ENCODE measurements at places on chromosomes 13 and 19.

DNA sequence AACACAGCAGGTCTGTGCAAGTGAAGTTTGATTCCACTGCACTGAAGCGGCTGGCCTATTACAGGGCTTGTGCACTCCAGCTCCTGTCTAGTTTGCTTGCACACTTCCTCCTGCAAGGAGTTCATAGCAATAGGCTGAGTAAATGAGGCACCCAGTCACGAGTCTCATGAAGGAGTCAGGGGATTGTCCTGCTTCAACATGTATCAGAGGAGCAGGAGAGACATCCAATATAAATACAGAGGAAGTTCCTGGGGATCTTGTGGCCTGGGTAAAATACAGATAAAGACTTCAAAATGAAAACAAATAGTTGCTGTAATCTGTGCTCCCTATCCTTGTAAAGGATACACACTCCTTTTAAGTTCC lies 259.9 kb downstream of the SLITRK1 start:
- DNase-seq = no peak

DNA sequence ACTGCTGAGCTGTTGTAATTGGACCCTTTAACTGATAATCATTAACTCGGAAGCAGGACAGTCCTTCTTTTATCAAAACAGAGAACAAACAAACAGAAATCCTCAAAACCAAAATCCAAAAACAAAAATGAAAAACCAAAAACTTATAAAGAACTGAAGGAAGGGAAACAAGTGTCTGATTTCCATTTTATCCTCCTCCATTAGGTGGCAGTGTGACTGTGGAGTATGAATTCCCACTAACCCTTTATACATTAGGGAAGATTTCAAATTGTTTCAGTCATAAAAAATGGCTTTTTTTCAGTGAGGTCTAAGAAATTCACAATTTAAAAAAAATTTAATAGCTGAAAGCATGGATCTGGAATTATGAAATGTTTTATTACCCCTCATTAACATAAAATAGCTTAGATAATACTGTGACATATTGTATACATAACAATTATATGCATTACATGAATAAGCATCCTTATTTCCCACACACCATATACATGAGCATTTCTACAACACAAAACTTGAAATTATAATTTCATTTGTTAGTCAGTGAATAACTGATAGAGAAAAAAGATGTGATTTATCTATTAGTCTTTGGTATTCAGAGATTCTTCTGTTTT lies 1074.3 kb upstream of the PCDH9 start:
- DNase-seq = no peak

DNA sequence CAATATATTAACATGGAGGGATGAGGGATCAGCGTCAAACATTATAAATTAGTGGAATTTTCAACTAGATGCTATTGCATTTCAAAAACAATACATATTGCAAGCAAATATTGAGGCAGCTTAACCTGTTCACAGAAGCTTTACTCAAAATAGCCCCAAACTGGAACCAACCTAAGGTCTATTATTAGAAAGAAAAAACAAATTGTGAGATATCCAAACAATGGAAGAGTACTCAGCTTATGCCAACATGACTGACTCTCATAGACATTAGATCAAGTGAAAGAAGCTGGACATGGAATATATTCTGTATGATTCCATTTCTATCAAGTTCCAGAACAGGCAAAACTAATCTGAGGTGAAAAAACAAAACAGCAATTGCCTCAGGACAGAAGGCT lies 27.6 kb upstream of the NEK3 start:
- no peak for DNase-seq

GRCh38 chr13:96540670-96541069 lies 450.8 kb downstream of the HS6ST3 start:
- DNase-seq = no peak

DNA sequence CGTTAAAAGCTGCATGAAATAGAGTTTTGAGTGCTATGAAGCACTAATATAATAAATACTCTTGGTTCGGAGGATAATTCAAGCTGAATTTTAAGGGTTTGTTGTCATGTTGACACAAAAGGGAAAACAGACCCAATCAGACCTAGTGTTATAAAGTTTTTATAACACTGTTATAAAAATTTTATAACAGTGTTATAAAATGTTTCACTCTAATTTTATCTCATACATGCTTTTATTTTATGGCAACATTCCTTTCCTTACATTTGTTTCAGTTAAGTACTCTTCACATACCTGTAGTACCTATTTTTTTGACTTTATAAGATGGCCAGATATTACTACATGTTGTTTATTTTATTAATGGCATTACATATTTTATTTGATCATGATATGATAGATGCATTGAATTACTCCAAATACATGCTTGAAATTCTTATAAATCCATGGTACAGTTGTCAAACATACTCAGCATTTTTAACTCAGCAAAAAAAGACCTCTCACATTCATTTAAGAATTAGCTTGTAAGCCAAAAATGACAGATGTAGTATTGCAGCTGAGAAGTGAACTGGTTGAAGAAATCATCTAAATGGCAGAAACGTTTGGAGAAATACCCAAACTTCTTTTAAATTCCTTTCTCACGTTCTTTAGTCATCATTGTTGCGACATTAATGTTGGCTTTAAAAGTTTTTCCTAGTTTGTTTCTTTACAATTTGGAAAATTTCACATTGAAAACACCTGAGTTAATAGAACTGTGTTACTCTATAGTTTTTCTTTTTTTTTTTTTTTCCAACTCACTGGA lies 104.5 kb downstream of the PIBF1 start:
- no peak for DNase-seq

- no peak for DNase-seq
These were observed 72.8 kb downstream of the GNG7 start for GRCh38 chr19:2629491-2630351.

GRCh38 chr19:19461306-19461670 lies 54.1 kb downstream of the TSSK6 start:
- no peak for DNase-seq

- DNase-seq = no peak
These were observed 1.0 kb upstream of the PCDH8 start for GRCh38 chr13:52849291-52850071.

- no peak for DNase-seq
These were observed 367 bp downstream of the NDUFS7 start for GRCh38 chr19:1384085-1384462.

DNA sequence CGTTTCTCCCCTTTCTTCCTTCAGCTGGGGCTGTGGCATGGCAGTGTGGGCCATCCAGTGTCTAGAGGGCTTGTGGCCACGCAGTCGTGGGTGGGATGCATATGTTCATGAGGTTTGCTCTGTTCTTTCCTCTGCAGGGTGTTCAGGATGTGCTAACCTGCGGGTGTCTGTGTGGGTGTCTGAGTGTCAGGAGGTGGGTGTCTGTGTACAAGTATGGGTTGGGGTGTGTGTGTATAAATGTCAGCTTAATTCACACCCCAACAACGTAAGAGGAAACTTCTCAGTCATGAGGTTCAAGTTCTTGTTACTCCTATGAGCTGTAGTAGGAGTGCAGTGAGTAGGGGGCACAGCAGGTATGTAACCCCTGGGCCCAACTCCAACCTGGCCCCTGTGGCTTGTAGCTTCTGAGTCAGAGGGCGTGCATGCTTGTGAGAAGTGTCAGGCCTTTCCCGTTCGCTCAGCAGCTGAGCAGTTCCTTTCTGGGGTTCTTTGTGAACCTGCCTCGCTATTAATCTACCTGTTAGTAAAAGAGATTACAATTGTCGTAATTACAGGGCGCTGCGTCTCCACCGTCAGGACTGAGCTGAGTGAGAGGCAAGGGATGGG lies 49.1 kb downstream of the NFIX start:
- DNase-seq = peak; percentile 69

- no peak for DNase-seq
These were observed 370.4 kb upstream of the NBEA start for GRCh38 chr13:34571716-34572115.

Data from MG63 (cell line).